Upper lobe of right lung (tissue), 1 donor: ENCODE measurements at places on chromosomes 2 and 18. TPM values are rescaled to one million over a fixed set of nuclear protein-coding genes. Genes with fewer than 3 reads are reported as not detected.

DNA sequence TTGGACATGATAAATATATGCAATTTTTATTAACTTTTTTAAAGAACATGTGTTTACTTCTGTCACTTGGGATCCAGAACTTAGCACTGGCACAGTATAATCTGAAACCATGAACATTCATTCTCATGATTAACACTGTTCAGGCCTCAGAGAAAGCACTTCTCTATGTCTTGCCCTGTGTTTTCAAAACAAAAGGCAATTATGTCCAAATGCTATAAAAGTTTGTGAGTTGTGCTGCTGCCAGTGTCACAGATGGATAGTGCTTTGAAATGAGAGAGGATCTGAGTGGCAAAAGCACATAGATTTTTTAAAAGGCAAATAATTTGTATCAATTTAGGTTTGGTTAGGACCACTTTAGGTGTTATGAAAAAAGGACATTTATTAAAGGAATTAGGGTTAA is 470.5 kb upstream of the FAM98A start:
- H3K27me3 ChIP-seq, result no peaks in the 10 kb centered on the region
- H3K4me1 ChIP-seq, result no peaks in the 10 kb centered on the region
- DNase-seq, result no peak
- no peak overlapping the region for H3K4me3 ChIP-seq
- H3K36me3 ChIP-seq, result no peaks in the 10 kb centered on the region
- H3K27ac ChIP-seq, result no peak overlapping the region

IL36A gene
- not detected for total RNA-seq

DNA sequence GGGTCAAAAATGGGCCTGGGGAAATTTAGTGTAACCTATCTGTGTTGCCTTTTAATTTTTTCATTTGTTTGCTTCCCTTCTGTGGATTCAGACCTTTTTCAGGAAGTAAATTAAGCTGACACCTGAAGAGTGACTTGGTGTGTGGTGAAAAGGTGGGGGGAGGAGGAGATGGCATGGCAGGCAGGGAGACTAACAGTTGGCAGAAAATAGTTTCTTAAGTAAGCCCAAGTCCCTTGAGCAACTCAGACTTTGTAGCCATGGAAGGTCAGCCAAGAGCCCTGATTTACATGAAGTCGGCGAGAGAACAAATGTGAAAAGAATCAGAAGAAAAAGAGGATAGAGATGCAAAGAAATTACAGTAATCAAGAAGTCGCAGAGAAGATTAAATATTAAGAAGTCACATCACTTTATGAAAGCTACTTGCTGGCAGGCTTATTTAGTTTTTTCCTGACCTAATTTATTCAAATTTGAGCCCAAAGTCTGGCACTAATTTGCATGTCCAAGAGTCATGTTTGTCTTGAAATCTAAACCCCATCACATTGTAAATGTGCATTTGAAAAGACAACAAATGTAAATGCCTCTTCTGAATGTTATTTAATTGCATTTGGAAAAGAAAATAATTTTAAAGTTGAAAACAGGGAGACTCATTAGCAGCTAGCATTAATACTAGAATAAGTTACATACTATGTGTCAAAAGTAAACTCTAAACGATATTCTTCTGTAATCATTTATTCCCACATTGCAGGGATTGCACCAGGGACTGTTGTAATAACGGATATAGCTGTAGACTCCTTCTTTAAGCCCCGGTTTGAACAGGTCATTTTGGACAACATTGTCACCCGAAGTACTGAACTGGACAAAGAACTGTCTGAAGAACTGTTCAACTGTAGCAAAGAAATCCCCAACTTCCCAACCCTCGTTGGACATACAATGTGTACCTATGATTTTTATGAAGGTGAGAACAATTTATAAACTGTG is 19.3 kb downstream of the UPP2 start:
- H3K36me3 ChIP-seq, result no peaks in the 10 kb centered on the region
- H3K27ac ChIP-seq, result no peak overlapping the region
- H3K27me3 ChIP-seq, result no peaks in the 10 kb centered on the region
- H3K4me3 ChIP-seq, result no peak overlapping the region
- no peaks in the 10 kb centered on the region for H3K4me1 ChIP-seq

GRCh38 chr2:171160119-171160955 is at the start of gene TLK1:
Gene TLK1, minus strand, starts transcription at chr2:171160893. Its CDS starts 465 bp downstream, at chr2:171160428.
- H3K27me3 ChIP-seq, result no peaks in the 10 kb centered on the region
- peaks cover 11% of the 10 kb centered on the region for H3K4me1 ChIP-seq
- H3K4me3 ChIP-seq, result peak within 1 kb of the TSS; percentile 77
- peak; percentile 91 for DNase-seq

AGBL5 gene
- 14.0 TPM for total RNA-seq

GRCh38 chr2:8334866-8335325 is 347.0 kb upstream of the ID2 start:
- no peaks in the 10 kb centered on the region for H3K36me3 ChIP-seq
- H3K4me3 ChIP-seq, result no peak overlapping the region
- no peak overlapping the region for H3K27ac ChIP-seq
- DNase-seq, result no peak

DNA sequence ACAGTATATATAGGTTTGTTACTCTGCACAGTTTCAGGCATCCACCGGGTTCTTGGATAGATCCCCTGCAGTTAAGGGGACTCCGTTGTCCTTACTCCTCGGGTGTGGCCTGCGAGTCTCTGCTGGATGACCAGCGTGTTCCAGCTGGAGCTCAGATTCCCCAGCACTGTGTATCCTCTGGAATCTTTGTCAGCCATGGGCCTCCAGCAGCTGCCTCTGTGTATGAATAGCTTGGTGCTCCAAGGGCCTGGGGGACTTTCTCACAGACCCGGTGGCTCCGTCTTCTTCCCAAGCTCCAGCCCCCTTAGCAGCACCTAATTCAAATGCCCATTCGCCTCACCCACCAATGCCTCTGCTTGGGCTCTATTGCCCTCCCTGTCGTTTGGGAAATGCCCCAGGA is 6.3 kb downstream of the ANO7 start:
- no peak overlapping the region for H3K4me3 ChIP-seq
- no peak overlapping the region for H3K27ac ChIP-seq
- H3K4me1 ChIP-seq, result no peaks in the 10 kb centered on the region
- H3K36me3 ChIP-seq, result no peaks in the 10 kb centered on the region

TMEM178A gene
- 9.5 TPM for total RNA-seq

- no peak overlapping the region for H3K27ac ChIP-seq
- no peaks in the 10 kb centered on the region for H3K36me3 ChIP-seq
- DNase-seq, result no peak
Observed at GRCh38 chr2:16244153-16244965, 304.0 kb downstream of the MYCN start.

GATA6 gene
- 32.2 TPM for total RNA-seq

UGT1A8 gene
- total RNA-seq, result not detected

DNA sequence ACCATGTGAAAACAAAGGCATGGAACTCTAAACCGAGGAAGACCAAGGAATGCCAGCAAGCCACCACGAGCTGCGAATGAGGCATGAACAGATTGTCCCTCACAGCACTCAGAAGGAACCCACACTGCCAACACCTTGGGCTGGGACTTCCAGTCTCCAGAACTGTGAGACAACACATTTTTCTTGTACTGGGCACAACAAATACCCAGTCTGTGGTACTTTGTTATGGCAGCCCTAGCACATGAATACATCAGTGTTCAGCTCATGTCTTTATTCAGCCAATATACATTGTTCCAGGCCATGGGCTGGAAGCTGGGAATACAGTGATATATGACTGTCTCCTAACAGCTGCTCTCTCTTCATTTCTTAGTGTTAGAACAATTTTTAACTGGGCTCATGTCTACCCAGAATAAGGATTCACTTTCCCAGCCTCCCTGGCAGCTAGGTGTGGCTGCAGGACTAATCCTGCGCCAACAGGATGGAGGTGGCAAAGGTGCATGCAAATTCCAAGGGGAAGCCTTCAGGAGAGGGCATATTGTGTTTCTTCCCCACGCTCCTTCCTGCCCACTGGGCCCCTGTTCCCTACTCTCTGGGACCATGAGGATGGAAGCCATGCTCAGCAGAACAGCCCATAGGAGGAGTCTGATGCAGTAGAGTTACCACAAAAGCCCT is 59.6 kb downstream of the STPG4 start:
- no peak overlapping the region for H3K4me3 ChIP-seq
- no peak for DNase-seq

- no peaks in the 10 kb centered on the region for H3K36me3 ChIP-seq
- no peak overlapping the region for H3K4me3 ChIP-seq
- H3K4me1 ChIP-seq, result peaks cover 17% of the 10 kb centered on the region
- no peak for DNase-seq
Observed at GRCh38 chr2:152440049-152440448, 105.1 kb downstream of the FMNL2 start.

ALLC gene
- not detected for total RNA-seq
